ENCODE measurements at places on chromosomes 16 and 17.

GRCh38 chr17:65121368-65121767 is 15.8 kb upstream of the RGS9 start:
- no peak for DNase-seq

- no peak for DNase-seq
Measured at GRCh38 chr16:50499254-50499653, 48.9 kb upstream of the NKD1 start.

DNA sequence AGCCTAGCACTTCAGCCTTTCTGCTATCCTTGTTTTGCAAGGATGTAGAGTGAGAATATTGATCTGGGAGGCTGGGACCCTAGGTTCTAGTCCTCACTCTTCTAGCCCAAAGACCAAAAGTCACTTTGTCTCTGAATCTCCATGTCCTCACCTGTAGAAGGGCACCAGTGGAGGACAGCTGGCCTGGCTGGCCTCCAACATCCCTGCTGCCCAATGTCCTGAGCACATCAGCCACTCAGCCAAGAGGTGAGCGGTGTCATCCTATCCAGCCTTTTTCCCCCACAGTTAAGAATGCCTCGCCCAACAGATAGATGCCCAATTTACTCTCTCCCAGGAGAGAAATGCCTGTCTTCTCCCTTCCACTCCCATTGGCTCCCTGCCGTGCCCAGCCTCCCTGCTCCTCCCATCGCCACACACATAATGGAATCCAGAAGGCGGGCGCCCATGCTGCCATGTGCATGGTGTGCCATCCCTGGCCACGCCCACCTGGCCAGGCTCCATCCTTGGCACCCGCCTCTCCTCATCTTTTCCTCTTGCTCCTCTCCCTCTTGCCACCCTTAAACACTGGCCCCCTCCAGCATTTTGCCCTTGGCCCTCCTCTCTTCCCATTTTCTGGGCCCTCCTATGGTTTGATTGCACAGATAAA is 157.3 kb upstream of the SDK2 start:
- DNase-seq, result no peak

DNA sequence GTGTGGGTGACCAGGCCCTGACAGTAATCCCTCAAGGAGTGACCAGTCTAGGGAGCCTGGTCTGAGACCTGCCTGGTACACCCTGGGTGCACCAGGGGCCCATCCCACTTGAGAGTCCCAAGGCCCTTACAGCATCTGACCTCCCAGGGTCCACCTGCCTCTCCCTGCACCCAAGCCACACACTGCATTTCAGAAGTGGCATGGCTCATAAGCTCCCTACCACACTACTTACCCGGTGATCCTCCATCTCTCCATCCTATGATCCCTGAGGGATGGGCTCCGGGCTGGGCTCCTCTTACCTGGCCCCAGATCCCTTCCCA is 40.6 kb downstream of the LGALS9 start:
- DNase-seq, result no peak

- no peak for DNase-seq
Measured at GRCh38 chr17:70268383-70268782, 99.1 kb downstream of the KCNJ2 start.

DNA sequence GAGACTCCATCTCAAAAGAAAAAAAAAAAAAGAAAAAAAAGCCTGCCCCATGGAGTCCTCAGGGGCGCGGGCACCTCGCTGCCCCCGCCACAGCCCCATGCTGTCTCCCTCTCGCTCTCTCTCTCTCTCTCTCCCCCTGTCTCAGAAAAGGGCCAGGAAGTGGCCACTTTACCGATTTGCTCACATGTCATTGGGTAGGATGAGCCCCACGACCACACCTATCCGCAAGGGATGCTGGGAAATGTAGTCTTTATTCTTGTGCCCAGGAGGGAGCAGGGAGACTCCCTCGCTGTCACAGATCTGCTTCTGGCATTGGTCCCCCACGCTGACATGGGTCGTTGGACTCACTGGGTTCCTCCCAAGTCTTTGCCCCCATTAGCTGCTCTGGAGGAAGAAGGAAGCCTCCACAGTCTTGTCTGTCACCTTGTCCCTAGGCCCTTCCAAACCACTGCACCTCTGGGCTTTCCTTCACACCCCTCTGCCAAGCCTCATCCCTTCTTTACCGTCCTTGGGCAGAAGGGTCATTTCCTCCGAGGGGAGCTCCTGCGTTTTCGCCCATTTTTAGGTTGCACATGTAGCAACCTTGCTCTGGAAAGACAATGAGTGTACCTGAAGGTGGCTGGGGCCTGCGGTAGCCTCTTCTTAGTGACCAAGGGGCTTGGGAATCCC is 6.9 kb upstream of the GJD3 start:
- DNase-seq, result no peak

DNA sequence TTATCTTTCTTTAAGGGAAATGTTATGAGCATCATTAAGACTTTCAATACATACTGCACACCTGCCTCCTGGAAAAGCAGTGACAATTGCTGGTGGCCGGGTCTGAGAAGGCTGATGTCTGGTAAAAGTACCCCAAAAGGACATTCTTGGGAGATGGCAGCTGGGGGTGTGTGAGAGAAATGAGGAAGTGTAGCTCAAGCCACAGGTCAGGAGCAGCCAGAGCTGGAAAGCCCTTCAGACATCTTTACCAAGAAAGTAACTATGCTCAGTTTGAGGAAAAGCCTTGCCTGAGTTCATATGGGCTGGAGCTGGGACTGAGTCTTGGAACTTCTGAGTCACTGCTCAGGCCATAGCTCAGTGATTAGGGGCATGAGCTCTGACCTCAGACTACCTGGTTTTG is 94.7 kb upstream of the N4BP1 start:
- no peak for DNase-seq

- no peak for DNase-seq
Measured at GRCh38 chr16:725463-726187, 618 bp downstream of the CCDC78 start.

GRCh38 chr16:7744546-7745264 is 412.1 kb downstream of the RBFOX1 start:
- no peak for DNase-seq

- DNase-seq, result no peak
Measured at GRCh38 chr16:179211-180092, 807 bp upstream of the HBQ1 start.

GRCh38 chr16:55017321-55017720 is 86.7 kb downstream of the IRX5 start:
- no peak for DNase-seq

DNA sequence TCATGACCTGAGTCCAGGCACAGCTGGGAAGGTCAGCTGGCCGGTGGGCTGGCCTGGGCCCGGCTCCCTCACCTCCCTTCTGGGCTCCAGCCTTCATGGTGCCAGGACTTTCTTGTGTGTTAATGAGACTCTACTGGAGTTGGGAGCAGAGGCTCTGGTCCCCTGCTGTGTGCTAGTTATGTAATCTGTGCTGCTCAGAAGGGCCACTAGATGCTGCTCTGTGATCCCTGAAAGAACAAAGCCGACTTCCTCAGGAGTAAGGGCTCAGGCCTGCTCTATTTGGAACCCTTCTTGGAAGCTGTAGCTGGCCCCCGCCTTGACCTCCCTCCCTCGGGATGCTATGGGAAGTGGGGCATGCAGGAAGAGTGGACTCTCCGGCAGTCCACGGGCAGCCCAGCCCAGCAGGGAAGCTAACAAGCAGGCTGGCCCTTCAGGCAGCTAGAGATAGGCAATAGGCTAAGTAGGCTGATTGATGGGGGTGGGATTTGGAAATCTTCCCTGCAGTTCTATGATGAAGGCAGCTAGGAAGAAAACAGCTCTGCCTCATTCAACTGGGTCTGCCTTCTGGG is 3.3 kb upstream of the CDK5R1 start:
- DNase-seq, result no peak

GRCh38 chr17:57379237-57379894 is 123.0 kb downstream of the MSI2 start:
- no peak for DNase-seq

- peak; percentile 29 for DNase-seq
Measured at GRCh38 chr16:9138731-9139501, 47.5 kb downstream of the HAPSTR1 start.

DNA sequence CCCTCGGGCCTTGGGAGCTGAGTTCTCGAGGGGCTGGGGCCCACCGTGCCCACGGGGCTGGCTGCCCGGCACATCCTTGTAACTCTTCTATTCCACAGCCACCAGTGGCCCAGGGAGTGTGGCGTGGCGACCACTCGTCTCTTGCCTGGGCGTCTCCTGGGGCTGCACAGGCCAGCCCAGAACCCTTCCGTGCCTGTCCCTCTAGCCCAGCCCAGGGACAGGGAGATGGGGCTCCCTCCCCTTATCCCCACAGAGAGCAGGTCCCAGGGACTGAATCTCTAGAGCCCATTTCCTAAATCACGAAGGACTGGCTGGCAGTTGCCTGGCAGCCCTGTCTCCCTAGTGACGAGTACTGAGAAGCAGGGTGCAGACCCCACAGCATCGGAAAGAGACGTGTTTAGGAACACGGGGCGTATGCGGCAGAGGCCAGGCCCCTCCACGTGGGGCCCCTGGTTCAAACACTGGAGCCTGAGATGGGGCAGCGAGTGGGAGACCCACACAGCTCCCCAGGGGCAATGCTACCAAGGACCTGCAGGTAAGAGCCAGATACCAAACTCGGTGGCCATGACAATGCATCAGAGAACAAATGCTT is 51.0 kb downstream of the TIMM22 start:
- DNase-seq, result no peak

GRCh38 chr17:66313995-66314659 is 11.7 kb downstream of the PRKCA start:
- no peak for DNase-seq

DNA sequence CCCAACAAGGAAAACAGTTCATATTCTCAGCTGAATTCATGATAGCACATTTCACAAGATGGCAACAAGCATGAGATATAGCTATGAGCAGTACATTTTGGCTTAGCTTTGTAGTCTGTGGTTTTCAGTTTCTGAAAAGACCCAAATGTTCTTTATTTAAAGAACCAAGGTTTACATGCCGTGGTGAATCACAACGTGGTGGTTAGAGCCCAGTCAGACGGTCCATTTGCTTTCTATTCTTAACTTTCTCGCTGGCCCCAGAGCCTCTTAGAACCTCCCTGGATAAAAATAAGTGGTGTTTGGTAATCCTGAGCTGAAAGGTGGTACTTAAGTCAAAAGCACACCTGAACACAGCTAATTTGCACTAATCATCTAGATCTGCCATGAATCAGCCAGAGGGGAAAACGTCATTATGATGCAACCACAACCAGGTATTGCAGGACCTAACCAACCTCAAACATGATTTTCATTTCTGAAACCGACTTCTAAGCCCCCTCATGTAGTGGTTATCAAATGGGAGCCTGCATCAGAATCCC is 18.6 kb upstream of the HAPSTR1 start:
- DNase-seq, result no peak

DNA sequence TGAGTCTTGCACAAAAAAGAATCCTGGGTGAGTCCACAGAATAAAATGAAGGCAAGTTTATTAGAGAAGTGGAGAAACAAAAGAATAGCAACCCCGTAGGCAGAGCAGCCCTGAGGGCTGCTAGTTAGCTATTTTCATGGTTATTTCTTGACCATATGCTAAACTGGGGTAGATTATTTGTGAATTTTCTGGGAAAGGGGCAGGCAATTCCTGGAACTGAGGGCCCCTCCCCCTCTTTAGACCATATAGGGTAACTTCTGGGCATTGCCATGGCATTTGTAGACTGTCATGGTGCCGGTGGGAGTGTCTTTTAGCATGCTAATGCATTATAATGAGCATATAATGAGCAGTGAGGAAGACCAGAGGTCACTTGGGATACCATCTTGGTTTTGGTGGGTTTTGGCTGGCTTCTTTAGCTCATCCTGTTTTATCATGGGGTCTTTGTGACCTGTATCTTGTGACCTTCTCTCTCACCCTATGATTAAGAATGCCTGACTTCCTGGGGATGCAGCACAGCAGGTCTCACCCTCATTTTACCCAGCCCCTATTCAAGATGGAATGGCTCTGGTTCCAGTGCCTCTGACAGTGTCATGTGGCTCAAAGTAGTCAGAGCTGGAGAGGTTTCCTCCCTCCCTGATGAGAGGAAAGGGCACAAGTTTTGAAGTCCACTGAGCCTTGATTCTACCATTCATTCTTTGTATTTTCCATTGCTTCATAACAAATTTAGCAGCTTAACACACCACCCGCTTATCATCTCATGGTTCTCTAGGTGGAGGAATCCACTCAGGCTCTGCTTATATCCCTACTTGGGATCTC is 55.7 kb upstream of the LGALS9 start:
- no peak for DNase-seq

DNA sequence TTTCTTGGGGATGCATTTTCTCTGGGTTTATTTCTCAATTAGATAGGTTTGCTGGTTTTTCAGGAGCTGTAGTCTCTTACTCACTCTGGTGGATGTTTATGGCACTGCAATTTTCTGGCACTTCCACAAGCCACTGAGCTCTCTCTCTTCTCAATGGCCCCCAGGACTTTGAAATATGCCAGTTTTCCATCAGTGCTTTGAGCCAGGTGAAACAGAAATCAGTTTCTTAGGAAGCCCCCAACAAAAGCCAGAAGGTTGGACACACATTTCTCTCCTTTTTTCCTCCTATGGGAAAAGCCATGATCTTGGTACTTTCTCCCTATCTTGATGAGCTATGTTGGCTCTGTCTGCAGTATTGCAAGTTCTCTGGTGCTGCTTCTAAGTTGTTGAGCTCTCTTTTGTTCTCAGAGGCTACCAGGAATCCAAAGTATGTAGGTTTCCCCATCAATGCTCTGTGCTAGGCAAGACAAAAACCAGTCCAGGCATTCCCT is 90.7 kb upstream of the SMIM36 start:
- DNase-seq, result no peak

DNA sequence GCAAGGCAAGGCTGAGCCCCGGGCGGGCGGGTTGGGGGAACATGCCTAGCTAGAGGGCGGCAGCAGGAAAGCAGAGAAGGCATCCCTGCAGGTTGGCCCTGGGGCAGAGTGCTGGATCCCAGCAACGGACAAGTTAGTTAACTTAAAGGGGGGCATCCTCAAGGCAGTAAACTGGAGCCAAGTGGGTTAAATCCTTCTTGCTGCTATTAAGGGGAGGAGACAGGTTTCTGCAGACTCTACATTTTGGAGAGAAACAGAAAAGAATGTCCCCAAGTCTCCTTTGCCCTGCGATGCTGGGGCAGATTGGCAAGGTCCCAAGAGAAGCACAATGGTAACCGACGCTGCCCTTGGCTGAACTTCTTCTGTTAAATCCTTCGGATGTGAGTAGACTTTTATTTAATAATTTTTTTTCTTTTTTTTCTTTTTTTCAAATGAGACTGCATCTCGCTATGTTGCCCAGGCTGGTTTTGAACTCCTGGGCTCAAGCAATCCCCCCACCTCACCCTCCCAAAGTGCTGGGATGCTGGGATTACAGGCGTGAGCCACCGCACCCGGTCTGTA is 14.0 kb downstream of the ATP5PD start:
- DNase-seq, result no peak

GRCh38 chr16:66014221-66014620 is 352.3 kb upstream of the CDH5 start:
- DNase-seq, result no peak

GRCh38 chr17:34447406-34447805 is 84.4 kb upstream of the CCL1 start:
- DNase-seq, result no peak

DNA sequence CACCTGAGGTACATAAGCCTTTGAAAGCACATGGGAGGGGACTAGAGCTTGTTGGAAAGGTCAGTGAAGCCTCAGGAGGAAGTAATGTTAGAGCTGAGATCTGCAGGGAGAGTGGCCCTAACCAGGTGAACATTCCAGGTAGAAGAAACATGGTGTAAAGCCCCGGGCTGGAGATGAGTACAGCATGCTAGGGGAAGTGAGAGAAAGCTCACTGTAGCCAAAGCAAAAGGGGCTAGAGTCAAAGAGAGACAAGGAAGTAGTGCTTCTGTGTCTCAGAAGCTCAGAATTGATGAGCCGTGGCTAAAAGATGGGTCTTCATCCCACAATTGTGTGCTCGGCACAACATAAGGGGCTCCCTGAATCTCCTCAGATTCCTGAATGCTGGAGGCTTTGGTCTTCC is 481.8 kb downstream of the XYLT1 start:
- DNase-seq, result no peak

- no peak for DNase-seq
Measured at GRCh38 chr16:4293822-4294457, 21.1 kb upstream of the TFAP4 start.

Measured in stimulated activated CD8-positive, alpha-beta memory T cell treated with anti-CD3 and anti-CD28 coated beads, Interleukin-7, amount 100 ng/mL, for 24 hours (primary cell).